ENCODE measurements at places on chromosomes 5 and 9.

GRCh38 chr5:179300581-179301180 is 44.6 kb downstream of the ADAMTS2 start:
- no peak for DNase-seq

DNA sequence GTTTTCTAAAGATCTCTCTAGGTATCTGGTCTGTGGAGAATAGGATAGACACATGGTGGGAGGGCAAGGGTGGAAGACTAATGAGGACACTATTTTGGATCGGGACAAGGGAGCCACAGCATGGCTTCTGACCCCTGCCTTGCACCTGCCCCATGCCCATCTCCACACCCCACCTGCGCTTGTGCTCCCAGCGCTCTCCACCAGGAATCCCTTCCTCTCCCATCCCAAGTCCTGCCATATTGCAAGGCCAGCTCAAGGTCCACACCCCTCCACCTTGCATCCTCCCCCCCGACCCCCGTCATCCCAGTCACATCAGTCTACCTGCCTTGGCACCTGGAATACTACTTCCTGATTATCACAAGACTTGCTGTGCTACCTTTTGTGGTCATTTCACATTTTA is 44.2 kb upstream of the RETREG1 start:
- no peak for DNase-seq

- DNase-seq = no peak
Measured at GRCh38 chr5:111401906-111402305, 110.4 kb downstream of the STARD4 start.

- DNase-seq = no peak
Measured at GRCh38 chr9:126303488-126303887, 23.1 kb upstream of the MVB12B start.

- DNase-seq = no peak
Measured at GRCh38 chr5:124721229-124721735, 25.2 kb downstream of the ZNF608 start.

GRCh38 chr5:145245354-145245753 is 589.8 kb downstream of the PRELID2 start:
- no peak for DNase-seq
